ENCODE measurements at places on chromosomes 7 and 10. TPM values are rescaled to one million over a fixed set of nuclear protein-coding genes. Genes with fewer than 3 reads are reported as not detected.

- DNase-seq, result no peak
Measured at GRCh38 chr7:53121374-53121773, 85.9 kb downstream of the POM121L12 start.

CYP2C19 gene
- 0.78 TPM for total RNA-seq

FBXL15 gene
- total RNA-seq, result 12.7 TPM

MACC1 gene
- 15.2 TPM for total RNA-seq

DNA sequence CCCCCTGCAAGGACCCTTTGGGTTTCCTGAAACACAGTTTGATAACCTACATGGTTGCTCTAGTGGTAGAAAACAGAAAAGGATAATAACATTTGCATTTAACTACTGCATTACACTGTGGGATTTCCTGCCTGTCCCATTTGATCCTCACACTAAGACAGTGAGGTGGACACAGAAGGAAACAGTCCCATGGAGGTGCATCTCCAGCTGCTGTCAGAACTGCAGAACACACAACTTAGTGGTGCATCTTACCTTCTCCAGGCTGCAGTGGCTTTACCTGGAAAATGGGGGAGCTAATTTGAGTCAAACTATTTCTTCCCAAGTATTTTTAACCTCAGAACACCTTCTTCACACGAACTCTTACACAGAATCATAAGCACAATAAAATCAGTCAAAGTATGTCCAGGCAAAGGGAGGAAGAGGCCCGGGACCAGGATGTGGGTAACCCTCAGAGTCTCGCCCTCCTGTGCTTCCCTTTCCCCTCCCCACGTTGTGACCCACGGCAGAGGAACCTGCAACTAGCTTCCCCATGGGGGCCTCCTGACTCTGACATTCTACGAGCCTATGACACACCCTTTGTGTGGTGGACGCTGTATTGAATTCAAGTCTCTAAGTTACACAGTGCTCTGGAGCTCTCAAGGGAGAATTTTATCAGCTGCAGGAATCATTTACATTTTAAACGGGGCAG, 33.7 kb downstream of the SCRN1 start:
- DNase-seq, result no peak

DNA sequence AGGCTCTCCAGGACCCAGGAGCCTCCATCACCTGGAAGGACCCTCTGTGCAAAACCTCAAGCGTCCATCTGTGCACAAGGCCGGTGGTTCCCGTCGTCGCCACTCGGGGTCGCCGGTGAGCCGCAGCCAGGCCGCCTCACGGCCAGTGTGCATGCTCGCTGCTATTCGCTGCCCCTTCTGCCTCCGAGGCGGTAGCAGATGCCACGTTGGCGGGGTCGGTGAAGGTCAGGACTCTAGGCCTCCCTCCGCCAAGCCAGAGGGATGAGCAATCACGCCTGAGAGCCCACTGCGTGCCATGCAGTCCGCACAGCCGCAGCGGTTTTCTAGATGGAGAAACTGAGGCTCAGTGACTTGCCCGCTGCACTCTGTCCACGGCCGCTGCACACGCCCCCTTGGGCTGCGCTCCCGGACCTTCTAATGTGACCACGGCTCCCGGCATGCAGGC, 5.7 kb downstream of the UPK3B start:
- no peak for DNase-seq

DNA sequence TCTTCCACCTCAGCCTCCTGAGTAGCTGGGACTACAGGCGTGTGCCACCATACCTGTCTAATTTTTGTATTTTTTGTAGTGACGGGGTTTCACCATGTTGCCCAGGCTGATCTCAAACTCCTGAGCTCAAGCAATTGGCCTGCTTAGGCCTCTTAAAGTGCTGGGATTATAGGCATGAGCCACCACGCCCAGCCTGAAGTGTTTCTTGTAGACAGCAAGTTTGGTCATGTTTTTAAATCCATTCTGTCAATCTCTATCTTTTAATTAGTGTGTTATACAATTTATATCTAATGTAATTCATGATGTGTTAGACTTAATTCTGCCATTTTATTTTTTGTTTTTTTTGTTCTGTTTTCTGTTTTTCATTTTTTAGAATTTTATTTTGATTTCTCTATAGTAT, 17.2 kb upstream of the MXI1 start:
- no peak for DNase-seq

DNA sequence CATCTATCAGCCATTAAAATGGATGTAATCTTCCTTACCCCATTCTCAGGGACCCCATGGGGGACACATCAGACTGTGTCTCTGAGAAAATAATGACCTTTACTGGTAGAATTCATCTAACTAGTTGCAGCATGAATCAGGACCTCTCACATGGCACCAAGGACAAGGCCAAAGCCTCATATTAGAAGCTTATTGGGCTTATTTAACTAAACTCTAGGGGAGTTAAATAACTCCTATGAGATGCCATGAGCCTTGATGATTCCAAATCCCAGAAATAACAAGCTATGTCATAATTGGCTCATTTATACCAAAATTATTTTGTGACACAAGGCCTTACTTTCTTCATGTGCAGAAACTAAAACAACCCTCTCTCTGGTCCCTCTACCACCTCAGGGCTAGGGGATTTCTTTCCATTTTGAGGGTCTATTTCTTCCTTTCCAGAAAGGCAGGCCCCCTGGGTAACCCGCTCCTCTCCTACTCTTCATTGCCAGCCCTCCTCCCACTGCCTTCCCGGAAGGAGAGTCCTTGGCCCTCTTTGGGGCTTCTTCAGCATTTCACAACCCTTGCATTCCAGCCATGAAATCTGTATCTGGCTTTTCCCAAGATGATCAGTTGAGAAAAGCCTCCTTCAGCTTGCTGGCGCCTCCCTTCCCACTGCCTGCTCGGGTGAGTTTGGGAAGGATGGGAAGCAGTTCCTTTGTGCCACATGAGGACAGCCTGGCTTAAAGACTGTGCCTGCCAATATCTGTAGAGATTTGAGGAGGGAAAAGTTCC, 41.8 kb upstream of the TRIM8 start:
- DNase-seq, result no peak

DNA sequence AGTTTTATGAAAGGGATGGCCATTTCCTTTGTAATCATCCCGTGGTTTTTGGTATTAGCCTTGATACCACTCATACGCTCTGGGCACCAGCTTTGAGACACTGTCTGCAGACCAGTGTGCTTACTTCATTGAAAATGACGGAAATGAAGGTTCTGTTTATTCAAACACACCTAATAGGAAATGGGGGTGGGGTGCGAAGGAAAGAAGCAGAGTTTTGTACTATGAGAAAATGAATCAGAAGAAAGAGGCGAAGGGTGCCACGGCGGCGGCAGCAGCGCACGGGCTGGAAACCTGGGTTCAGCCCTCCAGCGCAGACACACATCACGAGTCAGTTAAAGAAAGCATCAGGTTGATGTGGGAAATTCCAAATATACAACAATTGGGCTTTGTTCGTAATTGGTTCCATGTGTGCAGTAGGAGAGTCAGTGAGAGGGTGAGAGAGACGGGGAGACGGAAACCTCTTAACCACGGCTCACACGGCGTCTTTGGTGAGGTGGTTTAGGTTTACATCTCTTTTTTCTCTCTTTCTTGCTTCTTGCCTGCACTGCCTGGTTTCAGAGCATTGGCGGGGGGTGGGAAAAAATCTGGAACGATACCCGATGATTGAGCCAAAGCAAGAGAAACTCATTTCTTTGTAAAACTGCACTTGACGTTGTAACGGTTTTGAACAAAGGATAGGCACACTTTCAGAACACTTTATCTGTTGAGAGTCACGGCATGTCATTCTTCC, 321.2 kb downstream of the FRMD4A start:
- DNase-seq, result no peak

ANKRD30A gene
- not detected for total RNA-seq

GRCh38 chr7:47758546-47758945, 176.6 kb upstream of the TNS3 start:
- no peak for DNase-seq

GRCh38 chr10:72417971-72418370, 63.3 kb upstream of the DNAJB12 start:
- DNase-seq, result no peak

CPA5 gene
- total RNA-seq, result not detected

PIK3CG gene
- 0.66 TPM for total RNA-seq

SHLD2 gene
- 16.3 TPM for total RNA-seq

DNA sequence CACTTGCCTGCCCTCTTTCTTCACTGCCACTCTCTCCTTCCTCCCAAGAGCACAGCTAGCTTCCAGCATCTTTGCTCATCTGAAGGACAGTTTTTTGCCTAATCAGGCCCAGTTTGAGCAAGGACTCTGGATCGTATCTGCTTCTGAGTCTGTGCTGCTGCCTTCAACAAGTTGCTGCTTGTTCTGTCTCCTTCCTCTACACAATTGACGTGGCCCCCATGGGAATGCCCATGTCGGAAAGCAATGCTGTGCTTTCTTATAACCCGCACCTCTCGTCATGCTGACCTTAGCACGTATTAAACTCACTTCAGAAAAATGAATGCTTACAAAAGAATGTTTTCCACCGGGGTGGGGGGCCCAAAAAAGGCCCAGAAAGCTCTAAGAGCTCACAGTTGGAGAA, 324.7 kb upstream of the C7orf33 start:
- DNase-seq, result no peak

GRCh38 chr10:31520986-31521831, 202.2 kb downstream of the ZEB1 start:
- DNase-seq, result no peak

DNA sequence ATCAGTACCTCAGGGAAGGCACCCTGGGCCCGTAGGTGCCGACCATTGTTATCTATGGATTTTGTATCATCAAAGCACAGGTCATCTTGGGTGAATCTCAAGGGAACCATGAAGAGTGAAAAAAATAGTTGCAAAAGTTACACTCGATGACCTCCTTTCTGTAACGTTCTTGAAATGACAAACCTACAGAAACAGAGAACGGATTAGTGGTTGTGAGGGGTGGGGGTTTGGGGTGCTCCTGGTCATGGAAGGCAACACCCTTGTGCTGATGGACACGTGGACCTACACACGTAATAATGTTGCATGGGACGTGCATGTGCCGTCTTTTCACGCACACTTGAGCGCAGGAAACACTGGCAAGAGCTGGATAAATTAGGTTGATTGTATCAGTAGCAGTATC, 655.9 kb downstream of the SDK1 start:
- DNase-seq, result no peak

DNA sequence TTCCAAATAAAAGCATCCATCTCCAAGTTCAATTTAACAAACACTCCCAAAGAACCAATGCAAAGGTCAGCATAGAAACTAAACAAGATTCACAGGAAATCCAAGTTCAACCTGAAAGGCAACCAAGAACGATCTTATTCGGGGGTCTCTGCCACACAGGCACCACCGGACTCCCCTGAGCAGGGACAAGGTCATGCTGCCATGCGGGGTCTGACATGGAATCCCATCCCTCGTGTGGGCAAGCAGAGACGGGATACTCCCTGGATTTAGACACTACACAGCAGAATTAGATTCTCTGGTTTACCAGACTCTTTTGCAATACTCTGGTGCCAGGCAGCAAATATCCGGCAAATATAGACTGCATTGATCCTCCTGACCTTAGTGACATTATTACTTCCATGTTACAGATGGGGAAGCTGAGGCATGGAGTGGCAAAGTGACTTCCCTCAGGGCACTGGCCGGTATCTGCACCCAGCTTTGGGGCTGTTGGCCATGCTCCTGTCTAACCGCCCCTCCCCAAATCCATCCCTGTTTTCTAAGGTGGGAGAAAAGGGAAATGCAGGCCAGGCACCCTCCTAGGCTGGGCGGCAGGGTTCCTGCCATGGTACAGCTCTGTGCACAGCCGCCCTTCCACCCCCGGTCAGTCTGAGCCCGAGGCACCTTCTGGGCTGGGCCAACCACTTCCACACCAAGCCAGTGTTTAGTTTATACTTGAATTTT, 111.8 kb downstream of the VIPR2 start:
- no peak for DNase-seq

GRCh38 chr10:96585736-96586418, 935 bp downstream of the TM9SF3 start:
- DNase-seq, result peak; percentile 35

DNA sequence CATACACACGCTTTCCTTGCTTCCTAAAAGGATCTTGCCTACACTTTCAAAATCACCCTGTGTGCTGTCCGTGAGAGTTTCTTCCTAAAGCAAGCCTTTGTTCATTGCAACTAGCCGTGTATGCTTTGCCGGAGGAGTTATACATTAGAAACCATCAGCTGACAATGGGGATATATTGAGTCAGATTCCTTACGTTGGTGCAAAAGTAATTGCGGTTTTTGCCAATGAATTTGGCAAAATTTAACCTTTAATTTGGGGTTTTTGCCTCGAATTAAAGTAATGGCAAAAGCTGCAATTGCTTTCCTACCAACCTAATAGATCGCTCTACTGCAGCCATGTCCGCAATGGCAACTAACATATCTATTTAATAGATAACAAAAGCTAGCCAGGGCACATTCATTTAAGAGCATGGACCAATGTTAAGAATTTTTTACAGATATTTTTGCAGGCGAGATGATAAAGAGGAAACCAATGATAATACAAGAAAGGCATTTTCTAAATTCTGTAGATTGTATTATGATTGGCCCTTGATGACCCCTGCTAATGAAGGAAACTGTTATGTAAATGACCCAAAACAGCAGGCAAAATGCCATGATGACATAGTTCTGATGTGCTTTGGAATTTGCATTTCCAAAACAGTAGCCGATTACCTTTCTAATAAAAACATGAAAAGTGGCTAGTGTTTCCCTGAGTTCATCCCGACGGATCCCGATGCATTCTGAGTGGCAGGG, 184.8 kb upstream of the NRP1 start:
- DNase-seq, result no peak

DNA sequence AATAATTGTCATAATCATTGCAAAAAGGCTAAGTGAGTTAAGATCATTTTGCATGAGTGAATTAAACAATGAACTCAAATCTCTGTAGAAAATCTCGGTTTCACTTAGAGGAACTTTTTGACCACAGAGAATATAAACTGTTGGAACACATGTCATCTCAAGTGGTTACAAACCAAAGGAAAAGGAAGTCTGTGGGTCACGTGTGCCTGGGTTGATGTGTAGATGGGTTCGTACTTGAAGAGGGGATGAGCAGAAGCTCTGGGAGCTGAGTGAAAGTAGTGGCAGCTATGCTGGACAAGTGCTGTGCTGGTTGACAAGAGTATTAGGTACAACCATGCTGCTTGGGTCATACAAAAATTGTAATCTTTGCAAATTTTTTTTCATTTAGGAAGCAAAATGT, 35.0 kb downstream of the GLRX3 start:
- DNase-seq, result no peak

DNA sequence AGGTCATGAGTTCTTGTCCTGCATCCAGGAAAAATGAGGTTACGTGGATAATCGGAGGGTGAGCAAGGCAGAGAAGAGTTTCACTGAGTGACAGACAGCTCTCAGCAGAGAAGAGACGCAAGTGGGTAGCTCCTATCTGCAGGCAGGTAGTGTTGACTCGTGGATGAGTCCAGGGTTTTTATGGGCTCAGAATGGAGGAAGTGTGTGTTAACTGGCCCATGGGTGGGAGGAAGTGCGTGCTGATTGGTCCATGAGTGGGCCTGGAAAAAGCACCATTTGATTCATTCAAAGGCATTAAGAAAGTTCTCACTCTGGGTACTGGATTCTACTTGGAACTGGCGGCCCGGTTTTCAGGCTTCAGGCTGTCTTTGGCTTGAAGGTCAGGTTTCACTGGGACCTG, 4.8 kb upstream of the DMTF1 start:
- DNase-seq, result no peak

CREB5 gene
- 25.7 TPM for total RNA-seq

CDC14C gene
- total RNA-seq, result not detected

GRID2IP gene
- total RNA-seq, result 1.6 TPM

Data from body of pancreas (tissue), 4 donors.